ENCODE measurements at places on chromosomes 7 and 10.

GRCh38 chr10:88934900-88935672 lies 17.5 kb downstream of the ACTA2 start:
- DNase-seq, result peak; percentile 82

DNA sequence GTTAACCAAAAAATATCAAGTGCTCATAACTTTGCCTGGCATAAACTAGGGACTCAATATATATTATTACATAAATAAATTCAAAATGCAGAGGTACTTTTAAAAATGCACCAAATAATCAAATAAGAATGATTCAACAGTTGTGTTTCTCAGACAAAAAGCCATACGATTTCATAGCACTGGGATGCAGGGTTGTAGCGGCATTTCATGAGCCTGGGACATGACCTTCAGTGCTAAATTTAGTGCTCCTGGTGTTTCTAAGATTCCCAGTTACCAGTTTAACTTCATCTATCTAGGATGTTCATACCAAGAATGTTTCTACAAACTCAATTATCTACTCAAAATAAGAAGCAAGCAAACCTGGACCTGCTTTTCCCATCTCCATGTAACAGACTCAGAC lies 4.0 kb downstream of the JAZF1 start:
- DNase-seq, result no peak

DNA sequence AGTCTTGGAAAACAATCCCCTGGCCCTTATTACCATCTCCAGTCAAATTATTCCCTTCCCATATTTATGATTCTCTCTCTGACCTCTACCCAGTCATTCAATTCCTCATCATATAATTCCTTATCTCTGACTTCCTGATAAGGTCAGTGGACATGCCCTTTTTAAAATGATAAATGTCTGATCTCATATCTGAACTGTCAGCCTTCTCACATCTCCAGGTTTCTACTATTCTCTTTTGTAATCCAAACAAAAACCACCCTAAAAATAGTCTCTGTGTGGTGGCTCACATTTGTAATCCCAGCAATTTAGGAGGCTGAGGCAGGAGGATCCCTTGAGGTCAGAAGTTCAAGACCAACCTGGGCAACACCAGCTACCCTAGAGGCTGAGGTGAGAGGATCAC lies 11.9 kb downstream of the GSDME start:
- no peak for DNase-seq

- DNase-seq, result no peak
Measured at GRCh38 chr10:74418285-74418872, 267.4 kb downstream of the ADK start.

DNA sequence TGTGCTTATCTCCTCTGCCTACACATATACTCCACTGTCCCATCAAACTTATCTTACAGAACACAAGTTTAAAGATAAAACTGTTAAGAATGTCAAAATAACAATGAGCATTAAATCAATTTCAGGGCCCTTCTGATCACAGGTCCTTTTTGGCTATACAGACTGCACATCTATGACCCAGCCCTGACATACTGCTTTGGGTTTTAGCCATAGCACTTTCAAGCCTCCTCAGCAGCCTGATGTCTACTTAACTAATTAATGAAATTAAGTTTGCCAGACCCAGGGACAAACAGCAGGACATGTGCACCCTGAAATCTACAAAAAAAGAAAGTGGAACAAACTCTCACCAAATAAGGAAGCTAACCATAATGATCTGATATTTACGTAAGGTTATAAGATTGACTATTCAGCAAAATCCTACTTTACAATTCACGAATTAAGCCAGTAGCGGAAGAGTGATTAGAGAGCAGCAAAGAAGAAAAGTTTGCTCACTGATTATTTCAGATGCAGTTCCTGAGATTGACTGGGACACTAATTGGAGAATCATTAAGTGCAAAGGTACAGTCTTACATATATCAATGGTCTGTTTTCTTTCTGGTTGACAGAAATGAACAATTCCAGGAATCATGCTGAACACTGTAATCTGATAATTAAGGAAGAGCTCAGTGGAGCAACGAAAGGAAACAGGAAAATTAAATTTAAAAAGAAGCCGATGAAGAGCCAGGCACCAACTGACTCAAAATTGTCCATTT lies 669.3 kb upstream of the LRRN3 start:
- DNase-seq, result no peak

GRCh38 chr7:28005847-28006231 lies 174.8 kb downstream of the JAZF1 start:
- DNase-seq, result no peak

DNA sequence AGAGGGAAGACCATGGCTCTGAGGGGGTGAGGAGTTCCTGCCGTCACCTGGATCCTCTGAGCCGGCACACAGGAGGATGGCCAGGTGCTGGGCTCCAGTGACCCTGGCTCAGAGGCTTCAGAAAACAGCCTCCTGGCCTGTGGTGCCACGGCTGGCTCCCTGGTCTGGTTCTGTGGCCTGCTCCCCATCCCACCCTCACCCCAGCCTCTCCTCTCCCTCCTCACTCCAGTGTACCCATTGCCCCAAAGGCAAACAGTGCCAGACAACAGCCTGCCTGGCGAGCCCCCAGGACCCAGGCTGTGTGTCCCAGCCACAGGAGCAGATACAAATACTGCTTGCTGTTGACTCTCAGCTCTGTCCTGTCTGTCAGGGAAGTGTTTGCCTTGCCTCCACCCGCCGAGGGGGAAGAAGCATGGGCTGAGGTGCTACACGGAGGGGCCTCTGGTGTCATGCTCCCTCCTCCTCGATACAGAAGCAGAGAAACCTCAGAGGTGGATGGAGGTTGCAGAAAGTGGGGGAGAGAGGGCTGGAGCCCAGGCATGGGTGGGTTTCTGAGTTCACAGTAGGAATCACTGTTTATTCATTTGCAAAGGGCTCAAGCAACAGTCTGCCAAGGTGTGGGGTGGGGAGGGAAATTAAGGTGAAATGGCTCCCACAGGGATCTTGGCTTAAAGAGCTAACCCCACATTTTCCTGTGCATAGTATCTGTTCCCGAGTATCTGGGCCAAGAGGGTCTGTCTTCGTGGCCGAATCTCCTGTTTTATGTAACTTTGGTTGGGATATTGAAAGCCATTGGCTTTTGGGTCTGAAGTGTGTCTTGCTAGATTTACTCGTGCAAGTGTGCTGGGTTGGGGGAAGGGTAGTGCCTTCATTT lies 5.5 kb downstream of the ADRA2A start:
- no peak for DNase-seq

GRCh38 chr7:139645572-139646523 lies 122.4 kb downstream of the CLEC2L start:
- peak; percentile 72 for DNase-seq

DNA sequence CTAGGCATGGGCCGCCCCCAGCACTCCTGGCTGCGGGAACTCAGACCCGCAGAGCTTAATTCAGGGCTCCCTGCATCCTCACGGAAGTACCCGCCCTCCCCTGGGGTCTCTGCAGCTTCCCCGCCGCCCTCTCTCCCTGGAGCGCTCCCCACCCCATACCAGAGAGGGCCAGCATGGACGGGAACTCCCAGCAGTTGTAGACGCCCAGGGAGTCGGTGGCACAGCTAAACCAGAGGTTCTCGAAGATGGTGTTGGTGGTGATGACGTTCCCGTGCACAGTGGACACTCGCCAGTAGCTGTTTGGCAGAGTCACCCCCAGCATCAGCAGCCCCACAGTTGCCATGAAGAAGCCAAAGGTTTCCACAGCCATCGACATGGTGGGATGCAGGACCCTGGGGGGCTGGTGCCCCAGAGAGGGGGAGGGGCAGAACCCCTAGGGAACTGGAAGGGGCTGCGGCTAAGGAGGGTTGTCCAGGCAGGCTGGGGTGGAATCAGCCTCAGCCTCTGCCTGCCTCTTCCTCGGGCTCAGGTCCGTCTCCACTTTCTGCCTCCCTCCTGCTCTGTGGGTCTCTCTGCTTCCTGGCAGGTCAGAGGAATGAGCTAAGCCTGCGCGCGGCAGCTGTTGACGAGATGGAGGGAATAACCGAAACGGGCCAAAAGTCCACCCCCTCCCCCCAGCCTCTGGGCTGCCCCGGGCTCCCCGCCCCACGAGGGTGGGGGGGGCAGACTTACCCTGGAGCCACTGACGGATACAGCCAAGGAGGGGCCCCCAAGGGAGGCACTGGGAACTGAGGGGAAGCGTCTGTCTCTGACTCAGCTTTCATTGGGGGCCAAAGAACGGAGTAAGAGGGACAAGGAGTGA lies at the start of gene CLDN15:
Gene CLDN15, minus strand, starts transcription at position 597 of the 862 bp plus-strand sequence. Its CDS starts 221 bp downstream, at position 376.
- DNase-seq, result no peak

DNA sequence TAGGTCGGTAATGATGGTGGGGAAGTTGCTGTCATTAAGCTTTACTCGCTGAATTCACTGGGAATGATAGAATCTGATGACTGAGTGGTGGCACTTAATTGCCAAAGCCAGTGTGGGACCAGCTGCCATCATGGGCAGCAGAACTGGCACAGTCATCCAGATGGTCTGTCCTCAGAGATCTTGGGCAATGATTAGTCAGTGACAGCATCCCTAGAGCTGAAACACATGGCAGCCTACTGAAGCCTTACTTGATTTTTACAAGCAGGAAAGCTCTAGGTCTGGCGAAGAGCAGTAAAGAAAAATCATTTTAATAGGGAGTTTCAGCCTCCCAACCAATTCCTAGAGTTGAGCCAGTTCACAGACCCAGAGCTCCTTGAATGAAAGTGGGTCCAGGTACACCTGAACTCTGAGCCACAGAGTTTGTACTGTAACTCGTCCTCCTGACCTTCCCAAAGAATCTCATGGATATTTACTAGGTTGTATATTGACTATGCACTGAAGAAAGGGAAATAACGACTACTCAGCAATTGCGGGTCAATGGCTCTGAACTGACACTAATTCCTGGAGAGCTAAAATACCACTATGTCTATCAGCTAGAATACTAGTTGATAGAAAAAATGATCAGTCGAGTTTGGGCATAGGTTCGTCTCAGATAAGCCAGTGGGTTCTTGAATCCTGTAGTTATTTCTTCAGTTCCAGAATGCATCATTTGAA lies 4.4 kb upstream of the ASB13 start:
- no peak for DNase-seq

DNA sequence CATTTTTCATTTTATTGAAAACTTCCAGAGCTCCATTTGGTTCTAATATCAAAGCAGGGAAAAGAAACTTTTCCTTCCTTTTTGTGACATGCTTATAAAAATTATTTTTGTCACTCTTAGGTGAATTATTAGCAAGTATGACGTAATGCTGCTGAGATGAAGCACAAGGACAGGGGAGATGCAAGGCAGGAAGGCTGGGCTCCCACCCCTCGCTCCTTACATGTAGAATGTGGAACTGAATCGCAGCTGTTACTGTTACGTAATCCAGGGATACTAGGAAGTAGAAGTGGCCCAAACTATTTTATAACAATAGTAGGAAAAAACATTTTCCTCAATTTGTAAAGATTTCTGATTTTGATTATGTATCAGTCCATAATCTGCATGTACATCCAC lies 17.1 kb upstream of the GTPBP4 start:
- DNase-seq, result no peak

GRCh38 chr10:93034426-93034825 lies 26.2 kb upstream of the CYP26C1 start:
- DNase-seq, result no peak

DNA sequence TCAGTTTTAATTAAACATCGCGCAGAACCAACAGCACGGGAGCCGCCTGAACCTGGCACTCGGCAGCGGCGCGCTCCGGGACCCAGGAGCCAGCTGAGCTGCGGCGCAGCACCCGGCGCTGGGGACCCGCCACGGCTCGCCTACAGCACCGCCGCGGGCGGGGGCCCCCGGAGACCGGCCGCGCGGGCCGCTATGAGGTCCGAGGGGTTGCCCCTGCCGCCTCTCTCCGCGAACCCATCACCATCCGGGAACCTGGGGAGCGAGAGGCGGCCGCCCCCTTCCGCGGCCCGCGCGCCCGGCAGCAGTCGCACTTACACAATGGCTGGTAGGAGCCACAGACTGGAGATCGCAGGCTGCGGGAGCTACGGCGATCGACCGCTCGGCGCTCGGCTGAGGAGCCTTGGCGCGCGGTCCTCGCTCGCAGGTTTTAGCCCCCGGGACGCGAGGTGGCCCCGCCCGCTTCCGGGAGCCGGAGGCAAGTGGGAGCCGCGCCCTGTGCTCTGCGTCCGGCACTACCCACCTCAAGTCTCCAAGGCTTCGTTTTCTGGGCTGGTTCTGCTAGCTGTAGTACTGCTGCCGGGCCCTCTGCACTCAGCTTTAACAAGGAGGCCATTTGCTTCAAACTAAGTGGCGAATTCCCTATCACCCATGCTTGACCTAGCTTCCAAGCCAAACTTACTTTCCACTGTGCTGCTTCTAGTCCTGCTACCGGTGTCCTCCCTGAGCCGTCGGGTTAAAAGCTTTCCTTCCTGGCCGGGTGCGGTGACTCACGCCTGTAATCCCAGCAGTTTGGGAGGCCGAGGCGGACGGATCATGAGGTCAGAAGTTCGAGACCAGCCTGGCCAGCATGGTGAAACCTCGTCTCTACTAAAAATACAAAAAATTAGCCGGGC lies at the start of gene TPK1:
Gene TPK1, minus strand, starts transcription at position 402 of the 893 bp plus-strand sequence. CDS start 451 bp downstream, outside the sequence.
- DNase-seq, result peak; percentile 95

GRCh38 chr7:94491410-94491809 lies 18.2 kb upstream of the CASD1 start:
- DNase-seq, result no peak

- no peak for DNase-seq
Measured at GRCh38 chr7:21215307-21215706, 212.6 kb upstream of the SP4 start.

- DNase-seq, result no peak
Measured at GRCh38 chr10:14911801-14912200, 33.1 kb downstream of the SUV39H2 start.

- no peak for DNase-seq
Measured at GRCh38 chr10:96465599-96465998, 48.1 kb downstream of the TLL2 start.

- DNase-seq, result no peak
Measured at GRCh38 chr7:2787251-2787951, 56.7 kb downstream of the GNA12 start.
